ENCODE measurements at places on chromosomes 12 and 14.

DNA sequence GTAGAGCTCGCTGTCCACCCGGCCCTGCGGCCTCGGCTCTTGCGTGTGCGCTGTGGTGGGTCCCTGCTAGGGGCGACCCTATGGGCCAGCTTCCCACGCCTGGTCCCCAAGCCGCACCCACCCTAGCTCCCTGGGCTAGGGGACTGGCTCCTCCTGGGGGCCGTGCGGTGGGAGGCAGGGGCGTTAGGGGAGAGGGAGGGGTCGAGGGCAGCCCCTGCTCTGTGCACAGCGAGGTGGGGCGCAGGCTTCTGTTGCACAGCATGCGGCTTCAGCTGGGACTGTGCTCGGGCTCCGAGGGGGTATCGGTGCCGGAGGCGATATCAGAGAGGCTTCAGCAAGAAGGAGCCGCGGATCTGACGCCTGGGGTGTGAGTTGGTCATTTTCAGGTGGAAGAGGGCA, 86.1 kb downstream of the ALG10 start:
- DNase-seq: no peak

DNA sequence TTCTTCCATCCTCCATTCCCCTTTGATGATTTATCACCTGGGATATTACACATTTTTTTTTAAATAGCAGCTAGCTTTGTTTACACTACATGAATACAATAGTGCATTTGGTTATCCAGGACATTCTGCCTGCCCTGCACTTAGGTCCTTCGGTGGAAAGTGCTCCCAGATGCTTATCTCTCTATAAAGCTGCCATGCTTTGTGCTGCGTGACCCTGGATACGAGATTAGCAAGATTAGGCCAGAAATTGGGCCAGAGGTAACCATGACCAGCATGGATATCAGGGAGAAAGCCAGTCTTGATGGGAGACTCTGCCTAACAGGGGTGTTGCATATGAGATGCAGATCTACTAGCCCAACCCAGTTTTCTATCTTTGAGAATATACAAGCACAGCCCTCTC, 12.1 kb upstream of the KRT83 start:
- DNase-seq: no peak

DNA sequence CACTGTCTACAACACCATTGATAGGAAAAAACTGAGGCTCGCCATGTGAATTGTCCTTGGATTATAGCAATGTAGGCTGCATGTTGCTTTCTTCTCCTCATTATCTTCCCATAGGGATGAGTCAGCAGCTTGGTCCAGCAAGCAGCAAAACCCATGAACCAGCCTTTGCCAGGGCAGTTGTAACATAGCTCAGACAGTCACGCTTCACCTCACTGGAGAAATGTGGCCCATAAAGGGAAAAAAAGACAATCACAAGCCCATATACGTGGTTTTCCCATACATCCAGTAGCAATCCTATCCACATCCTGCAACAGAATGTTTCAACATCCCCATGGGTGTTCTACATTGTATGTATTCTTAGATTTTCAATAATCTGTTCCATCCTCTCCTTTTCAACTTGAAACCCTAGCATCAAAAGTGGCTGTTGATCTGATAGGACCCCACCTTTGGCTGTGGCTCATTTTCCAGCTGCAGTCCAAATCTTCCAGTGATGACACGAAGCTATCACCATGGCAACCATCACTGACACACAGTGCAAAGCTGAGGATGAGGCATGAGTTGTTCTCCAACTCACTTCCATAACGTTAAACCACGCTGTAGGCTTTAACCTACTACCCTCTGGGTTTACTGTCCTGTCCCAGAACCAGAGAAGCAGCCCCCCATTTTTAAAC, 34.0 kb downstream of the GRIN2B start:
- no peak for DNase-seq

DNA sequence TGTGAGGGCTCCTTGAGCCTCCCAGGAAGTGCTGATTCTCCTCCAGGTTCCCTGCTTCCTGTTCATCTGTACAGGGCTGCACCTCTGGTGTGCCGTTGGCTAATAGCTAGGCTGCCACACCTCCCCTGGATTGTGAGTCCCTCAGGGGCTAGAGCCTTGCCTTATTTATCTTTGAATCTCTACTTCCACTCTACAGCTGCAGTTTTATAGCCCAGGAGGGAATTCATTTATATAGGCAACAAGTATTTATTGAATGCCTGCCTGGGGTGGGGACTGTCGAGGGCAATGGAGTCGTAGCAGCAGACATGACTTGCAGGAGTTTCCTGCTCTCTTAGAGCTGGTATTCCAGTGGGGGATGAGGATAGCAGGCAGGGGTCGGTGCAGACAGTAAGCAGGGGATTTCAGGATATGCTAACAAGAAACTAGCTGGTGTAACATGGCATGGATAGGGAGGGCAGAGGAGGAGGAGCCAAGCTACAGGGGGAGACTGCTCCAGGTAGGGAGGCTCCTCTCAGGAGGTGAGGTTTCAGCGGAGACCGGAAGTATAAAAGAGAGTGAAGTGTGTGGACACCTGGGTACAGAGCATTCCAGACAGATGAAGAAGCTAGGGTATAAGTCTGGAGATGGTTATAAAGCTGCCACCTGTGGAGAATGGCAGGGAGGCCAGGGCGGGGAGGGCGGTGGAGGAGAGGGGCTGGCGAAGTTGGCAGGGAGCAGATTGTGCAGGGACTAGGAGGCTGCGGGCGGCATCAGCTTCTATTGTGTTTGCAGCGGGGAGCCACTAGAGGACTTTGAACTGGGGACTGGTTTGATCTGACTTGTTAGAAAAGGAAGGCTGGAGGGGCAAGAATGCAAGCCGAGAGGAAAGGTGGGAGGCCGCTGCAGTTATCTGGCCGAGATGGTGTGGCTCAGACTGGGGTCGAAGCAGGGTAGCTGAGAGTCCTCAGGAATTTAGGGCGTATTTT, 17.2 kb downstream of the USP30 start:
- no peak for DNase-seq

GRCh38 chr12:24360057-24360456, 410.6 kb upstream of the SOX5 start:
- DNase-seq: no peak

Measured in H54 (cell line).